Activated naive CD4-positive, alpha-beta T cell treated with anti-CD3 and anti-CD28 coated beads, Interleukin-2, amount 50 U/mL, for 72 hours (primary cell): ENCODE measurements at places on chromosomes 5 and 9.
A peak's percentile ranks its signal among the peaks of the same experiment; 100 is the strongest.

DNA sequence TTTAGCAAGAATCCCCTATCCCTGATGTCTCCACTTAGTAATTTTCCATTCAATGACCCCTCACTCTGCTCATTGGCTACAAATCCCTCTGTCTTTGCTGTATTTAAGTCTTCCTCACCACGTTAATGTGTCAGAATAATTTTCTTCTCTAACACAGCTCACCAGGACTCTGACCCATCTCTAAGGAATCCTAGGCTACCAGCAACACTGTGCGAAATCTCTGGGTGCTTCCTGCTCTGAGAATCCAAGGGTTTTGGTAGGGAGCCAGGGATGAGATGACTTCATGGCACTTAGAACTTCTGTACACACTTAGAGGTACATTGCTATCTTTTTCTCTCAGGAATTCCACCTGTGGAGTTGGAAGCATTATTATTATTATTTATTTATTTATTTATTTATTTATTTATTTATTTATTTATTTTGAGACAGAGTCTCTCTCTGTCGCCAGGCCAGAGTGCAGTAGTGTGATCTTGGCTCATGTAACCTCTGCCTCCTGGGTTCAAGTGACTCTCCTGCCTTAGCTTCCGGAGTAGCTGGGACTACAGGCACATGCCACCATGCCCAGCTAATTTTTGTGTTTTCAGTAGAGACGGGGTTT, 53.5 kb downstream of the FOXI1 start:
- no peak for DNase-seq

- DNase-seq = no peak
Observed at GRCh38 chr5:75330404-75330803, 6.6 kb upstream of the HMGCR start.

GRCh38 chr5:93438124-93438523, 142.9 kb downstream of the NR2F1-AS1 start:
- no peak for DNase-seq

GRCh38 chr5:144504929-144505577, 334.4 kb downstream of the KCTD16 start:
- no peak for DNase-seq

DNA sequence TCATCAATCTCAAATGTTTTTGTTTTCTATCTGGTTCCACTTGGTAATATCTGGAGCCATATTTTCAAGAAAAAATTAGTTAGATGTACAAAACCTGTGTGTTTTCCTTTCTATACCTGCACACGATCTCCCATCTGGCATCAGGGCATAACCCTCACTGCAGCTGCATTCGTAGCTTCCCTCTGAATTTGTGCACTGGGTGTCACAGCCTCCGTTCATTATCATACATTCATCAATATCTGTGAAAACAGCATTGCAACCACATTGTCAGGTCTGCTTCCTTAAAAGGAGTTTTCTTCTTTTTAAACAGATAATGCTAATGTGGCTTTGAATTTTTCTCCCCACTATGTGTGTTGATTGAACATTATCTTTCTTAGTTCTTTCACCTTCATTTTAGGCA, 202.7 kb downstream of the FBN2 start:
- DNase-seq = no peak

DNA sequence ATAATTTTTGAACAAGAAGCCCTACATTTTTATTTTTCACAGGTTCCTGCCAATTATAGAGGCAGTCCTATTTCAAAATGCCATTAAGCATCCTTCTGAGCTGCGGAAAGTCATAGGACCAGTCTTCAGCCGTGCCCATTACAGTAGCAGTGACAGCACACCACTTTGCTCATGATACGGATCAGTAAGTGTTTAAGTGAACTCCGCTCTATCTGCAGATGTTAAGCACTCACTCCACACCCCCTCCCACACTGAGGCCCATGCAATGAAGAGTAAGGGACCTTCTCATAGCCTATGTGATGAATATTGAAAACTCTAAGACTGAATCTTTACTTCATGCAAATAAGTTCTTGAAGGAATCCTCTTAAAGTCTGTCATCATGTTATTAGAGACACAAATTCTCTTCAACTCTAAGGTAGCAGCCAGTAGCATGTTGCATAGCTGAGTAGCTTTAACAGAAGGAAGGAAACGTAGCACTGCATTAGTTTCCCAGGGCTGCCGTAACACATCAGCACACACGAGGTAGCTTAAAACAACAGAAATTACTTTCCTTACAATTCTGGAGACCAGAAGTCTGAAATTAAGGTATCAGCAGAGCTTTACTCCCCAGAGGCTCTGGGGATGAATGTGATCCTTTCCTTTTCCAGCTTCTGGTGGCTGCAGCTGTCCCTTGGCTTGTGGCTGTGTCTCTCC, 20.3 kb upstream of the TAF11L2 start:
- DNase-seq = no peak

DNA sequence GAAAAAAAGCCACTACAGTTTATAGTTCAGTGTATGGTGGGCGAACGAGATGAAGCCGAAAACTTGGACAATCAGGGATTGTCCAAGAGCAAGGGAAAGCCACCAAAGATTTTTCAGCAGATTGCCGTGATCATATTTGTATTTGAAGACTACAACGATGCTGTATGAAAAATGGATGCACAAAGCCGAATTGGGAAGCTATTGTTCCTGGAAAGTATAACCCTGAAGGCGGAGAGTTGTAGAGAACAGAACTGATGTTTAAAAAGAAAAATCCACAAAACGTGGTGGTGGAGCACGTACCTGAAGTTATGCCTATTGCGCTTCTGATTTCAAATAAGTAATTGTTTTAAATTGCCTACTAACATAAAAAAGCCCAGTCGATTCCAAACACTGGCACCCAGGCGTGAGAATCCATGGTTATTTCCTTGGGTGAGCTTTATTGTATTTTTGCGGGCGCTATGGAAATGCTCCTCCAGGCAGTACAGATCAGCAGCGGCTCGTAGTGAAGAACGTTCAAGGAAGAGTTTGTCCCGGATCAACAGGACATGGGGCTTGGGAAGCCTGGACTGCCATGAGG, 772 bp upstream of the TARS1 start:
- DNase-seq = no peak

DNA sequence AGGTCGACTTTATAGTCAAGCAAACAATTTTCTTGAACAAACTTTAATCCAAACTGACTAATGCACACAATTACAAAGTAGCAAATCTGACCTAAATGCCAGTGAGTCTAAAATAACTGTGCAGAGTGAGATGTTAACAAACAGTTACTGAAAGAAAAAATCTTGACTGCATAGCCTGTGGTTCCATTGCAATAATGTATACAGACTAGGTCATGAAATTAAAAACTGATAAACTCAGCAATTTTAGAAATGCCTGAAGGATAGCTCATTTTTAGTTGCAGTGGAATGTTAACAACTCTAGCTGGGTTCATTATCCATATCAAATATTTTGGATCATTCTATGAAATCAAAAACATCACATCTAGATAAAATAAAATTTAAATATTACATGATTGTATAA, 73.4 kb upstream of the CDH12 start:
- no peak for DNase-seq

DNA sequence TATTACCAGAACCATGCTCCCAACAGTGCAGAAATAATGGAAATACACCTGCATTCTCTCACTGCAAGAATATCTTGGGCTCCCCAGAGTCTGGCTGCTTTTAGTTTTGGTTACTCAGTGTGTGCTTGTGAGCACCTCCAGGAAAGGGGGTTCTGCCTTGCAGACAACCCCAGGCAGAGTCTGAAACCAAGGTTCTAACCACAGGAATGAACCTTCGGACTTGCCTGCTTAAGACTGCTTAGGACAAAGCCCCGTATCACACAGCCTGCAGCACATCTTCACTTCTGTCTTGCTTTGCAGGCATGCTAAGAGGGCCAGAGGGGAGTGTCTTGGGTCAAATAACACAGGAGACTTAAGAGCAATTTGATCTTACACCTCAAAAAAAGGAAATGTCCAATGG, 94.8 kb upstream of the SPATA31C2 start:
- no peak for DNase-seq

GRCh38 chr9:125262294-125262991, 817 bp downstream of the GAPVD1 start:
- no peak for DNase-seq

GRCh38 chr5:41722359-41722950, 147.8 kb downstream of the OXCT1 start:
- no peak for DNase-seq

DNA sequence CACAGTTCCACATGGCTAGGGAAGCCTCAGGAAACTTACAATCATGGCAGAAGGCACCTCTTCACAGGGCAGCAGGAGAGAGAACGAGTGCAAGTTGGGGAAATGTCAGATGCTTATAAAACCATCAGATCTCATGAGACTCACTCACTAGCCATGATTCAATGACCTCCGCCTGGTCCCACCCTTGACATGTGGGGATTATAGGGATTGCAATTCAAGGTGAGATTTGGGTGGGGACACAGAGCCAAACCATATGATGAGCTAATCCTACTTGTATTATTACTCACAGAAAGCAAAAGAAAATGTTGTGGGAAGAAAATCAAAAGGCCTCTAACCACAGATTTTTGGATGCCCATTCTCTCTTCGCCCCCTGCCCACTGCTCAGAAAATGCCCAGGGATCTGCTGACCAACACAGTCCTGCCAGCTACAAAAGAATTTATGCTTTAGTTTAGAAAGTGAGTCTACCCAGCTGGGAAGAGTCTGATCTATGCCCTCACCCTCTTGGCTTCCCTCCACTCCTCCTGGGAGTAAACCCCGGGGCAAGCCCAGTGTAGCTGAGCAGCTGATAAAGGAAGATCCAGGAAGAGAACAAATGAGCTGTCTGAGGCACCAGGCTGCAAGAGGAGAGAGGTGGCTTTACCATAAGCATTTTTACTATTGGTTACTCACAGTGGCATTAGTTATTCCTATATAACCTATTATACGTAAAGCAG, 53.1 kb downstream of the RNF130 start:
- DNase-seq = no peak

DNA sequence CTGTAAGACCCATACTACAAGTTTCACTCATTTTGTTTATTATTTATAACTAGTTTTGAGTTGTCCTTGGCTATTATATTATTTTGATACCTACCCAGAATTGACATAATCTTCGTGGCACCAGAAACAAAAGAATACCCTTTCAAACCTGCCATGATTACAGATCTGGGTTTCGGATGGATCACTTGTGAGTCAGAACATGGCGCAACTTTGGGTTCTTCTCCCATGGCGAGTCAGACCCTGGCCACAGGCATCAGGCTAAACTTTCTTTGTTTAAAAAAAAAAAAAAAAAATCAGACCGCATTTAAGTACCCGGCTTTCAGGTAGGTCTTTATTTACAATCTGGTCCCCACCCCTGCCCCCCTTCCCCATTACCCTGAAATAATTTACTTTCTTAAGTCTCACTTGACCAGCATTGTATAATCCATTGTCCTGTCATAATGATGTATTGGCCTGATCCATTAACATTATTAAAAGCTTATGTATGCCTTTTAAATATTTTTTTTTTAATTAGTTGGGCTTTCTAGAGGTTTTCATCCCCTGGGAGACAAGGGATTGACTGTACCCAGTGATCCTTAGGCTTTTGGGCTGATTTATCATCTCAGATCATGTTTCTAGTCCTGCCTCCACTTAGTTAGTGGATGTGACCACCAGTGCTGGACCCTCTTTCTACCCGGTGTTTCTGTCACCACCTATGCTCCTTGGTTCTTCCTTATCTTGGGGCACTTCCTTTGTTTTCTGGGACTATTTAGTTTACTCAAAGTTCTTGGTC, 43.9 kb downstream of the F2RL2 start:
- DNase-seq = no peak

- no peak for DNase-seq
Observed at GRCh38 chr9:111662576-111663300, 1.3 kb downstream of the GNG10 start.

DNA sequence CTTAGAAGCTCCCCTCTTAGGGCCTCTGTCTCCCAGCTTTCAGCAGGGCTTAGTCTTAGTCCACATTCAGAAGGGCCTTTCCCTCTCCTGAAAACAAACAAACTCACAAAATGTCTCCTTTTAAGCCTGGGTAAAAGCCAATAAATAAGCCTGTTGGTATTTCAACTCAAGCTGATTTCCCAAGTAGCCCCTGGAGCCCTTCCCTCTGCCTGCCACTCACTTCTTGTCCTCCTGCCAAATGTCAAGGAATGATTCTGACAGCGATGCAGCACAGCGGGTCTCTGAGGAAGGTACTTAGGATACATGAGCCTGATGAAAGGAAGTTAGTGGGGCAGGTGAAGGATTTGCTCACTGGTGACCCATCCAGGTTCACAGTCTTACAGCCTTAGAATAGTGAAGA, 210.5 kb downstream of the PJA2 start:
- DNase-seq = no peak

DNA sequence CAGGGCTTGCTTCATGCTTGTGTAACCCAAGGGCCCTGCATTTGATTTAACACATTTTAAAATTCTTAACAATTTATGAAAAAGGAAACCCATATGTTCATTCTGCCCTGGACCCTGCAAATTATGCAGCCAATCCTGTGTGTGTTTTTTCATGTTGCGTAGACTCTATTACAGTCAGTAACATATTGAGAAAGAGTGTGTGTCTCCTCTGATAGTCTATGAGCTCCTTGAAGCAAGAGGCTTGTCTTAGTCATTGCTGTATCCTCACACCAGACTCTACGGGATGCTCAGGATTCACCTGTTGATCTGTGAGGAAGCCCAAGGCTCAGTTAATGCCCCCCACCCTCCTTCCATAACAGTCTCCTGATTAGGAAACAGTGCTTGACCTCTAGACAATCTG, 177.3 kb upstream of the DMAC1 start:
- DNase-seq = no peak

DNA sequence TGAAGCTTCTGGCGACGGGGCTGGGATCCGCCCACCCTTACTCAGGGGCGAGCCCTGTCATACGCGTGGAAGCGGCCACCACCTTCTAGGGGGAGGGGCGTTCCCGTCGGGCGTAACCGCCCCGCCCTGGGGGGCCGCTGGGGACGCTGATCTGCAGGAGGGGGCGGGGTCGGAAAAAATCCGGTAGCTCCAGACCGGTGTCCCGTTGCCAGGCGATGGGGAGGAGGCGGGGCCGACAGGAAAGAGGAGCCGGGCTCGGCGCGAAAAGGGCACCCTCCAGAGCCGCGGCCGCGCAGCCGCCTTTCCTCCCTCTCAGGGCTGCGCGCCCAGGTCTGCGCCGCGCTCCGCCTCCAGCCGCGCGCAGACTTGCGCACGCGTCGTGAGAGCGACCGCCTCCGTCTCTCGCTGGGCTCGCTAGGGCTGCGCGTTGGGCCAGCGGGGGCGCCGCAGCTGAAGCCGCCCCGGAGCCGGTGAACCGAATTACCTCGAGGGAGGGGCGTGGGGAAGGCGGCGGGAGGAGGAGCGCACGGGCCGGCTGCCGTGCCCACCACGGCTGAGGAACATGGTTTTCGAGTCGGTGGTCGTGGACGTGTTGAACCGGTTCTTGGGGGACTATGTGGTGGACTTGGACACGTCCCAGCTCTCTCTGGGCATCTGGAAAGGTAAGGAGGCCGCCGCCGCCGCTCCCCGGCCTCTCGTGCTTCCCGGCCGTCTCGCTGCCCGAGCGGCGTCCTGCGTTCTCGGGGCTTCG, at the start of gene VPS13A:
Gene VPS13A, plus strand, starts transcription at position 392 of the 751 bp plus-strand sequence. Its CDS starts 171 bp downstream, at position 563.
- DNase-seq = peak; percentile 92

DNA sequence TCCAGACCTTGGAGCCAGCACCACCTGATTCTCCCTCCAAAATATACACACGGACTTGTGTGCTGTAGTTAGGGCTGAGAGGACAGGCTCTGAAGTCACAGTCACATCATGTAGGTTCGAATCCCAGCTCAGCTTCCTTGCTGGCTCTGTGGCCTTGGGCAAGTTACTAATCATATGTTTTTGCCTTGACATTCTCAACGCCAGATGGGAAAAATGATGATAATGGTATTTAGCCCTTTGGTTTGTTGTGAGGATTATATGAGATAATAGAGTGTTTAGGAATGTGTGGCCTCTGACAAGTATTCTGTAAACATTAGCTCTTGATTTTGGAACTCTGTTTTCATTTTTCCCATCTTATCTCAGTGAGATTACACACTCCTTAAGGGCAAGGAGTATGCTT, 72.5 kb downstream of the PLAC8L1 start:
- DNase-seq = no peak
